ENCODE measurements at places on chromosomes 7 and 10.

DNA sequence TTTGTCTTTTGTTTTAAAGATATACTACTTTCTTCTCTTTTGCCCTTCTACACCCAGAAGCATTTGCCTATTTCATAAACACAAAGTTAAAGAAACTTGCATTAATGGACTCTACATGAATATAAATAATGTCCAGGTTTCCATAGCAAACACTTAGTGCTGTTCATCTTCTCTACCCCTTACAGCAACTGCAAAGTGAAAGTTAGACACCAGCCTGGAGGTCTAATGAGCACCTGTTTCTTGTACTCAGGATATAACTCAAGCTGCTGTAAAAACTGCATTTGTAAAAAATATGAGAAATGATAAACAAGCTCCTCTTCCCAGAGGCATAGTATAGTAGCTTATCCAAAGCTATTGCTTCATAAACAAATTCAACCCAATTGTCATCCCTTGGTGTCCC, 76.0 kb upstream of the RELN start:
- no peak for DNase-seq

- no peak for DNase-seq
Observed at GRCh38 chr10:47139121-47139520, 160.9 kb upstream of the GDF10 start.

DNA sequence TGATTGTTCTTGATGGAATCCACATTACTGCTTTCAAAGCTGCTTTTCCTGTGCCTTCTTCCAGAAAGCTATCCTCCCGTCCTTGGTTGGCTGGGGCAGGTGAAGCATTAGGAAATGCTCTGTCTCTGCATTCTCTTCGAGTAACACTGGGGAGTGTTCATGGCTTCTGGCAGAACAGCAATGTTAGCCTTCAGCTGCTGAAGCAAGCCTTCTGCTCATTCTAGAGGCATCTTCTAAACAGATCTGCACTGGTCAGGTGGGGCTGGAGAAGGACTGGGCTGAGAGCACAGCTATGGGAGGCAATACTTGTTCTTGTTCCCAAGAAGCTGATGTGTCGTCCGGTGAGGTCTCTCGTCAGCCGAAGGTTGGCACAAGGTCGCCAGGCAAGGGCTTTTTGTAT, 80.6 kb downstream of the MGMT start:
- no peak for DNase-seq

DNA sequence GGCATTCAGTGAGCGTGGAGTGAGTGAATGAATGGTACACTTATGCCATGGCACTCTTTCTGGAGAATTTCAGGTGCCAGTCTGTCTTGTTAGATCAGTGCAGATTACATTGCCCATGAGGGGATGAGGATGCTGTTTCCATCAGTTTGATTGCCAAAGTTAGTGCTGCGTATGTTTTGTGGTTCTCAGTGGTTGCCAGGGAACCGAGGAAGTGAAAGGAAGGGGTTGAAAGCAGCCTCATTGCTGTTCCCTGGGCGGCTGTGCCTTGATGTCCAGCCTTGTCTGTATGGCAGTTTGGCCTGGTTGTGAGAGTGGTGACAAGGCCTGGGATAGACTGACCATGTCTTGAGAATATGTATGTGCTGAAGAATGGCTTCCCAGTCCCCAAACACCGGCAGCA, 30.2 kb downstream of the WBP1L start:
- DNase-seq = peak; percentile 11

- peak; percentile 83 for DNase-seq
Observed at GRCh38 chr10:22436893-22437619, 91.8 kb downstream of the SPAG6 start.

DNA sequence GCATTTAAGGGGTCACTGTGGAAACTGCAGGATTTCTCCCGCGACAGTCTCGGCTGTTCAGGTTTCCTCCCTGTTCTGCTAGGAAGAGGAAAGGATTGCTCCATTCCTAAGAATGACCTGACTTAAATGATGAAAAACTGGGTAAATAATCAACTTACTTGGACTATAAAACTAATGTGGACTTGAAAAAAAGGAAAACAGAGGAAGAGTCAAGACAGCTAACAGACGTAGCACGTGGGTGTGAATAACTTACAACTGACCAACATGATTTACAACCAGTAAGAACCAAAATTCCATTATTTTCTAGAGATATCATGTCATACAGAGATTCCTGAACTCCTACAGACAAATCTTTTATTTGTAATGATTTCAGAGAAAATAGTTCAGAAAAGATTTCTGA, 93.8 kb downstream of the ADAM12 start:
- DNase-seq = no peak

DNA sequence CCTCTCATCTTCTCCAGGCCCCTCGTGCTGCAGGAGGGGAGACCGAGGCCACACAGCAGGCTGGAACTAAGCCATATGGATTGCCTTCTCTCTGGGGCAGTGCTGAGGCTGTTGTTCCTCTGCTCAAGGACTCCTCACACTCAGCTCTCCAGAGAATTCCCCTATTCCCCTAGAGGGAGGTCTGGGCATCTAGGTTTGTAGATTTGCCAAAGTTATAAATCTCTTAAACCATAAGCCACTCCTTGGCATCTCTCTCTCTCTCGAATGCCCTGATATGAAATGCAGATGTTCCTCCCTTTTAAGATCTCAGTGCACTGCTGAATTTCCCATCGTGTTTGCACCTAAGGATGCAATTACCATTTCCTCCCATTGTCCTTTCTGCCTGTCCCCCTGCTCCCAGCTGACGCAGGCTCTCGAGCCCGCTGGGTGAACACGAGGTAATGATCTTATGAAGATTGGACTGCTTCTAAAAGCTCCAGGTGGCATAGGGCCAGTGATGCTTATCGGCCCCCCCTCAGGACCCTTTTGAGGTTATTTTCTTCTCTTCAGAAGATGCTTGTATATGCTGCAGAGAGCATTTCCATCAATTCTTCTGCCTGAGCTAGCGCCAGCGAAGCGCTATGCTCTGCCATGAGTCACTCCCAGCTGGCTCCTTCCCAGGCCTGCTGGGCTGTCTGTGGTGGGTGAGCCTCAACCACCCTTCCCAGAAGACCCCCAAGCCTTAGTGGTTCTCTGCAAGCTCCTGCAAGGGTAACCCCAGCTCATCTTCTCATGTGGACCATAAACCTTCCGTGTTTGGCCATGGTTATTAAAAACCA, 41.6 kb upstream of the AQP1 start:
- DNase-seq = no peak

- no peak for DNase-seq
Observed at GRCh38 chr7:131536361-131536849, 20.0 kb downstream of the PODXL start.

DNA sequence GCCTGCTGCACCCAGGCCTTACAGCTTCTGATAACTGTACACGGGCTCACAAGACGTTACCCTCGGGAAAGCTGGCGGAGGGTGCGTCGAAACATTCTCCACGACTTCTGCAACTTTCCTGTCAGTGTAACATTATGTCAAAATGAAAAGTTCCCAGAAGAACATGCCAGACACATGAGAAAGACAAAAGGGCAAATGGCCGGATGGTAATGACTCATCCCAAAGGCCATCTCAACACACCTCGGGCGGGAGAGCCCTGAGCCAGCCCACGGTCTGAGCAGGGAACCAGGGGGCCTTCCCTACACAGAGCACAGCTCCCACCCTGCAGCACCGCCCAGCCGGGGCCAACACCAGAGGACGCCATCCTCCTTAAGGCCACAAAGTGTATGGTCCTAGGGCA, 118.7 kb downstream of the MAD1L1 start:
- no peak for DNase-seq

GRCh38 chr7:51471210-51471980, 154.8 kb upstream of the COBL start:
- DNase-seq = no peak

GRCh38 chr7:151871904-151872303, 5.0 kb downstream of the PRKAG2 start:
- DNase-seq = no peak

- DNase-seq = no peak
Observed at GRCh38 chr7:4066206-4066605, 615.9 kb upstream of the FOXK1 start.

- DNase-seq = no peak
Observed at GRCh38 chr10:34255035-34255434, 560.1 kb downstream of the PARD3 start.

DNA sequence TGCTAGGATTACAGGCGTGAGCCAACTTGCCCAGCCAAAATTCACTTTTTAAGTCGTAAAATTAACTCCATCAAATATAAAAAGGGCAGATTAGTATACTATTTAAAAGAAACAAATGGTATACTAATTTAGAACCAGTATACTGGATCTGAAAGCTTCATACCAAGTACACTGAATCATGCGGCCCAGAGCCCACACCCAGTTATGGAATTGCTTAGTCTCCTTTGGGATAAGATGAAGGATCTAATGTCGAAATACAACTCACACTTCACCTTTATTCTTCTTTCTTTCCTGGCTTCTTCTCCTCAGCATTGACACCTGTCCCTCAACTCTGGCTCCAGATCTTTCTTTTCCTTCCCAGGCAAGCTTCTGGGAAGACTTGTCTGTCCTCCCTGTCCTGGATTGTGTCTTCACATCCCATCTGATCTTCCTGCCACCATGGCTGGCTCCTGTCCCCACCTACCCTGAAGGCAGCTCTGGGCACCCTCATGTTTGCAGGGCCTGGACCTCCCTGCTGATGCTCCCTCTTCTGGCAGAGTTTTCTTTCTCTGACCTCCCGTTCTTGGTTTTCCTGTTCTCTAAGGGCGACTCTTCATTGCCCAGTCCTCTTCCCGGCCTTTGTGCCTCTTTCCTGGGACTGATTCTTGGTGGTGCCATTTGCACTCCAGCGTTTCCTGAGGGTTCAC, 57.8 kb upstream of the CTBP2 start:
- DNase-seq = no peak

GRCh38 chr7:104758504-104758903, 255.5 kb upstream of the KMT2E start:
- DNase-seq = no peak

- DNase-seq = no peak
Observed at GRCh38 chr7:747186-747585, 20.1 kb upstream of the PRKAR1B start.

- DNase-seq = no peak
Observed at GRCh38 chr10:24974976-24975375, 22.6 kb upstream of the PRTFDC1 start.

GRCh38 chr10:35642035-35642792, at the start of gene FZD8:
Gene FZD8 (minus strand): TSS chr10:35642296. CDS start chr10:35641429, 867 bp downstream.
- peak; percentile 78 for DNase-seq

DNA sequence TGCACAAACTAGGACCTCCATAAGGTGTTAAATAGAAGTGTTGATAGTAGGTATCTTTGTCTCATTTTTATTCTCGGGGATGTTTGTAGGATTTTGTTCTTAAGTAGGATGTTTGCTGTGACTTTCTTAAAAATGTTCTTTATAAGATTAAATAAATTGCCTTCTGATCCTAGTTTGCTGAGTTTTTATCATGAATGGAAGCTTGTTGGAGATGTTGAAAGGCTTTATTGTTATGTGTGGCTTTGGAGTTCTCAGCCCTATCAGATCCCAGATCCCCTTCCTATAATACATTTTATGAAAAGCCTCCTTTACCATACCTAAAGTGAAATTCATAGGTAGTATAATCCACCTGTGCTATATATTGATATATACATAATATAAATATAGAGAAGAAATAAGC, 40.1 kb downstream of the NHLRC2 start:
- no peak for DNase-seq

- no peak for DNase-seq
Observed at GRCh38 chr7:103719070-103719469, 270.4 kb downstream of the RELN start.

- DNase-seq = no peak
Observed at GRCh38 chr7:103811997-103812396, 177.5 kb downstream of the RELN start.

DNA sequence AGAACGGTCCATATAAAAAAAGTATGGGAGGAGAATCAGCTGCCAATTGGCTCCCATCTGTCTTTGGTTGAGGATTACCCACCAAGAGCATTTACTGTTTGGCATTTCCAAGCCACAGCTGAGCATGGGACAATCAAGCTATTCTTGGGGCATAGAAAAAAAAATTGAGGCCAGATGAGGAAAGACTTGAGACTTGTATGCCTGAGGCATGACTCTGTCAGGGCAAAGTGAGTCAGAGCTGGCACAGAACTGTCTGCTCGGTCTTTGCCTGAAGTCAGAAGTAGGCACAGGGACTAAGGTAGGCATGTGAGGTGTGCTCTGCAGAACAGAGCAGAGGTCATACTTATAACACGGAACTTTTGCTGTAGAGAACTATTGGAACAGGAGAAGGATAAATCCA, 126.5 kb upstream of the CHRM2 start:
- no peak for DNase-seq

GRCh38 chr7:120467676-120468075, 194.7 kb downstream of the KCND2 start:
- DNase-seq = no peak

DNA sequence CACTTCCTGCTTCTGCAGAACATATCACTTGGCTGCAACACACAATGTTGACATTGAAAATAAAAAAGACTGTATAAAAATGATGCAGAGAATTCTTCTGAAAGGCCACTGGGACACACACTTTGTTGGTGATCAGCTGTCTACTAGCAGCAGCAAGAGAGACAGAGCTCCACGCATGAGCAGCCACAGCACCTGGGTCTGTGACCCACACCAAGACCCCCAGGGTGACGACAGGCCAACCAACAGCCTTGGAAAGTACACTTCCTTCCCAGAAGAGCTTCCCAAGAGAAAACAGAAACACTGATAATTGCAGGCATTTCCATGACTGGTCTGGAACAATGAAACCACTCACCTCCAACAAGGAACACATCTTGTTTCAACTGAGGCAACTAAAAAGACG, 239.0 kb downstream of the DIP2C start:
- DNase-seq = no peak

DNA sequence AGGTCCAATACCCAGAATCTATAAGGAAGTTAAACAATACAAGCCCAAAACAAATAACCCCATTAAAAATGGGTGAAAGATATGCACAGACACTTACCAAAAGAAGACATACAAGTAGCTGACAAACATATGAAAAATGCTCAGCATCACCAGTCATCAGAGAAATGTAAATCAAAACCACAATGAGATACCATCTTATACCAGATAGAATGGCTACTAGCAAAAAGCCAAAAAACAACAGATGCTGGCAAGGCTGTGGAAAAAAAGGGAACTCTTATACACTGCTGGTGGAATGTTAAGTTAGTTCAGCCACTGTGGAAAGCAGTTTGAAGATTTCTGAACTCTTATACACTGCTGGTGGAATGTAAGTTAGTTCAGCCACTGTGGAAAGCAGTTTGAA, 331.1 kb downstream of the KIF20B start:
- no peak for DNase-seq

- no peak for DNase-seq
Observed at GRCh38 chr7:40840990-40841389, 706.2 kb downstream of the SUGCT start.

GRCh38 chr7:138559448-138559847, 99.4 kb downstream of the TRIM24 start:
- DNase-seq = no peak

All from stimulated activated CD4-positive, alpha-beta T cell treated with anti-CD3 and anti-CD28 coated beads, Interleukin-2, amount 100 ng/mL, for 24 hours (primary cell).